Stimulated activated CD4-positive, alpha-beta T cell treated with anti-CD3 and anti-CD28 coated beads, Interleukin-12 subunit alpha, Interleukin-12 subunit beta, amount 100 ng/mL, for 48 hours (primary cell): ENCODE measurements at places on chromosomes 7 and 10.

DNA sequence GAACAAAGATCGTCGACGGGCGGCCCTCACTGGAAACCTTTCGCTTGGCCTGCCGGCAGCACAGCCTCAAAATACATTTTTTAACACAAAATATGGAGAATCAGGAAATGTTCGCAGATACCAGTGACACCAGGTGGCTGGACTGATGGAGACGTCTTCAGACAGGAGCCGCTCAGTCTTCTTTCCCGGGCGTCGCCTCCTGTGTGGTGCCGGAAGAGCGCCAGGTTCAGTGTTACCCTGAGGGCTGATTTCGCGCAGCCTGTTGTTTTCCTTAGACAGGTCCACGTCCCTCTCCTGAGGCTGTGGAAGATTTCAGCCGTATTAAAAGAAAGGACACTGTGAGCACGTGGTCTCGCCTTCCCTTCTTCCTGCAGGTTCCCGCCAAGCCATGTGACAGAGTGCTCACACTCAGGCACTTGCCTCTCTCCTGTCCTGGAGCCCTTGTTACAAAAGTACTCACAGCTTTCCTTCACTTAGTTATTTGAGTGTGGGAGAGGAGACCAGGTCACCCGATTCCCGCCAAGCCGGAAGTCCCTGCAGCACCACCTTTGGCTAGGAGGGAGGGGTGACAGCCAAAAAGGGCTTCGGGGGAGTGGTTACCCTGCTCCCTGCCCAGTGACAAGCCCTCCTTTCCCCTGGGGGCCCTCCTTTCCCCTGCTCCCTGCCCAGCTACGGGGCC is 21.7 kb upstream of the PWWP2B start:
- no peak for DNase-seq

- no peak for DNase-seq
Observed at GRCh38 chr10:101575091-101575490, 13.0 kb downstream of the POLL start.

GRCh38 chr10:329361-330099 is 194.3 kb downstream of the ZMYND11 start:
- DNase-seq: peak; percentile 18

- no peak for DNase-seq
Observed at GRCh38 chr7:17015598-17016031, 133.8 kb upstream of the AGR3 start.

- DNase-seq: no peak
Observed at GRCh38 chr10:128916383-128916782, 550.7 kb upstream of the MGMT start.

- no peak for DNase-seq
Observed at GRCh38 chr10:45561952-45562351, 110.6 kb downstream of the ZFAND4 start.

GRCh38 chr10:105509517-105509916 is 868.4 kb downstream of the SORCS3 start:
- DNase-seq: no peak

DNA sequence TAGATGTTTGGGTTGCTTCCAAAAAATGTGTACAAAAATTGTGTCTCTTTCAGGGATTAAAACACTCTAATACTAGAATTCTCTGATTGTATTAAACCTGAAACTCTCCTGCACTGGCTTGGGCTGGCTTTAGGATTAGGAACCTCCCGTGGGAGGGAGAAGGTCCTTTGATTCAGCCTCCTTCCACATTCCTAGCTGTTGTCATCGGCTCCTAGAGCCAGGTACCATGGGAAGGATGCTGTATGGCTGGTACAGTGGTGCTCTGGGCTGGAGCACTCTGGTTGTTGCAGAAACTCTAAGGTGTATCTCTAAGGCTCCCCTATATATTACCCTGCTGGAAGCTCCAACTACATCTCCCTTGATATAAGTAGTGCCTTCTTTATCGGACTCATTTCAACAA is 245.2 kb upstream of the FOXK1 start:
- no peak for DNase-seq

DNA sequence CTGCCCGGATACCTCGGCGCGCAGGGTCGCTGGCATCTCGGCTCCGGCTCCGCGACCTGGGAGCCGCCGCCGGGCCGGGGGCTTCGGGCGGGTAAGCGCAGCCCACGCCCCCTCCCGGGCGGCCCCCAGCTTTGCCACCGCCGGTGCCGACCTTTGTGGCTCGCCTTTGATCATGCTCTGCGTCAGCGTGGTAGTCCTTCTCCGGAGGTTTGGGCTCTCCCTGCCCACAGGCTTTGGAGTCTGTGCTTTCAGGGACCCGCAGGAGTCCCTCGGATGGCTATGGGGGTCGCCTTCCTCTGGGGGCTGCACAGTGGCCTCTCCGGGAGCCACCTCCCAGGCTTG is 7.3 kb downstream of the ATP6V1F start:
- DNase-seq: no peak

DNA sequence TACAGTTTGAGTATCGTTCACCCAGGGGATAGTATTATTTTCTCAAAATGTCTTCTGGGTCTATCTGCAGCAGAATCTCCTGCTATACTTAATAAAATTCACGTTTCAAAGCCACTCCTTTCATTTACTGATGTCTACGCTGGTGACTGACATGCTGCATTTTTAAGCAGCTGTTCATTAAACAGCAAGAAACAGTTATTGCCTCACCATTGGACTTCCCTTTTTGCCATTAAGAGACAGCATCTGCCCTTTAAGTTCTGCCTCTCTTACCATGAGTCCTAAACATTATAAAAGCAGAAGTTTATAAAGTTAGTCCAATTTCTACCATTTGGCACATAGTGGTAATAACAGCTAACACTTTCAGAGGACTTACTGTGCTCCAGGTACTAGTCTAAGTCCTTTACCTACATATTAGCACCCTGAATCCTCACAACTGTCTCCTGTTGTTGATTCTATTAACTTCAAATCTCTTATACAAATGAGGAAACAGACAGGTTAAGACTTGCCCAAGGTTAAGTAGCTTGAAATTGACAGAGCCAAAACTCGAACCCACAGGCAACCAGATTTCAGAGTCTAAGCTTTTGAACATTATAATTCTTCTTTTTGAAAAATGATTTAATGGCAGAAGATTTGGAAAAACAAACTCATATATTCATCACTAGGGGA is 169.5 kb downstream of the SNX13 start:
- DNase-seq: no peak

DNA sequence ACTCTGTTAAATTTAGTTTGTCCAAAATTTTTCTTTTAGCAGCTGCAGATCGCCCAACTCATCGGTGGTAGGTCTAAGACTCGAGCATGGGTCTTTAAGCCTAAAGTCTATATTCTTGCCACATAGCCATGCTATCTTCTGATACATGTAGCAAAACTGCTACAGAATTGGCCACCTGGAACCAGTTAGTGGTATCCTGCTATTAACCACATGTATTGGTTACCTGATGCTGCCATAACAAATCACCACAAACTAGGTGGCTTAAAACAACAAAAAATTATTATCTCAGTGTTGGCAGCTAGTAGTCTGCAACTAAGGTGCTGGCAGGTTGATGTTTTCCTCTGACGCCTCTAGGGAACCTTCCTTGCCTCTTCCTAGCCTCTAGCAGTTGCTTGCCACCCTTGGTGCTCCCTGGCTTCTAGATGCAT is 96.7 kb upstream of the PIK3CG start:
- no peak for DNase-seq

GRCh38 chr10:132836832-132837540 is 51.0 kb upstream of the NKX6-2 start:
- DNase-seq: no peak

- no peak for DNase-seq
Observed at GRCh38 chr7:37531225-37531624, 82.6 kb upstream of the ELMO1 start.
